ENCODE measurements at places on chromosomes 13 and 19.
A peak's percentile ranks its signal among the peaks of the same experiment; 100 is the strongest.

DNA sequence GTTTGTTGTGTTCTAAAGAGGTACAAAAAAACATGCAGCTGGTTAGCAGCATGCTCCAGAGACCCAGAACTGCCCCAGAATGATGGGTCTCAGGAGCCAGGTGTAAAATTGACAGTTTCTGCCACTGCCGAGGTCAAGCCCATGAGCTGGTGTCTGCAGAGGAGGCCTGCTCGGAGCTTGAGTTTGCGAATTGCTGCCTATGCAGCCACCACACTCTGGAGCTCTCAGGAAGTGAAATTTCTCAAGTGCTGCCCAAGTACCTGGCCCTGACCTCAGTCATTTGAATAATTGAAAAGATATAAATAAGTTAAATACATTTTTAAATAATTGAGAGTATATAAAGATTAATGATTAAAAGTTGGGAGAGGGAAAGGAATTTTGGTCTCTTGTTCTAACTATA is 66.4 kb downstream of the ZAR1L start:
- DNase-seq: no peak

DNA sequence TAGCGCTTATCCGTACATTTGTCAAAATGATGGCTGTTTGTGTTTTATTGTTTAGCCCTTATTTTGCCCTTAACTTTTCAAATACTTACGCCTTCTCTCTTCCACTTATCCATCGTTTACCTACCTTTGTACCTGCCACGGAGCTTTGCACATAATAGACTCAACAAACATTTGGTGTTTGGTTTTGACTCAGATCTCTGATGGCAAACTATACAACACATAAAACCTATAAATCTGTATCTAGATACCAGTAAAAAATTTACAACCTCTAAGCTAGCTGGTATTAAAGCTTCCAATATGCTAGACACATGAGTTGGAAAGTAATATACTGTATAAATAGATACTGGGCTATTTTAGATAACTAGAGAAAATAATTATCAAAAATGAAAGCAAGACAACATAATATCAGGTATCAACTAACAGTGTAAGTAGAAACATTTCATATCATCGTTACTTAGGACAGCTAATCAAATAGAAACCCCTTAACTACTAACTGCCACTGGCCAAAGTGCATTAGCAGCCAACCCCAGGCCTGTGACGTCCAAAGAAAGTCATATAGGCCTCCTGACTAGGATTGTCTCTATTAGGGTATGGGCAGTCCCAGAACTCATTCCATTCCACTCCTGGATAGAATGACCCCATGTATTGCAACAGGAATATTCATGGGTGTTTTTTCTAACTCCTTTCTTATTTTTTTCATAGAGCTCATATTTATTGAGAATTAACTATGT is 53.8 kb downstream of the KCTD12 start:
- no peak for DNase-seq

DNA sequence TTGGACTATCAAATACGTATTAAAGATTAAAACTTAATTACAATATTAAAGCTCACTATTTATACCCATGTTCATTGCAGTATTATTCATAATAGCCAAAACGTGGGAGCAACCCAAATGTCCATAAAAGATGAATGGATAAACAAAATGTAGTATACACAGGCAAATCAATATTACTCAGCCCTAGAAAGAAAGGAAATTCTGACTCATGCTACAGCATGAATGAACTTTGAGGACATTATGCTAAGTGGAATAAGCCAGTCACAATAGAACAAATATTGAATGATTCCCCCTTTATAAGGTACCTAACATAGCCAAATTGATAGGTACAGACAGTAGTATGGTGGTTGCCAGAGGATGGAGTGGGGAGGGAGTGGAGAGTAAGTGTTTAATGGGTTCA is 457.3 kb downstream of the FGF14 start:
- no peak for DNase-seq

DNA sequence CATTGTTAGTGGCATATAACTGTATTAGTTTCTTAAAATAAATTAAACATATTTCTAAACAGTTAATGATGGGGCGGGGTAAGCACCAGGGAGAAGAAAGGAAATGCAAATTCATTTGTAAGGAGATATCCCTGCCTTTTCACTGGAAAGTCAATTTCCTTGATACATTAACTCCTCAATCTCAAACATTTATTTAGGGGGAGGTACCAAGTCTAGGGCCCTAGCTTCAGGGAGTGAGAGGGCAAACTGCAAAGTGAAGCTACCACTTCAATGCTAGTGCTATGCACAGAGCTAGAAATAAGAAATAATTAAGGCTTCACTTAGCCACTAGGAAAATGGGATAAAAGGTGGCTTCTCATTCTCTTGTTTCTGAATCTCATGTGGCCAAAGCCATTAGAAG is 115.3 kb upstream of the FNDC3A start:
- no peak for DNase-seq

GRCh38 chr13:97122381-97122996 is 99.6 kb upstream of the MBNL2 start:
- DNase-seq: no peak

DNA sequence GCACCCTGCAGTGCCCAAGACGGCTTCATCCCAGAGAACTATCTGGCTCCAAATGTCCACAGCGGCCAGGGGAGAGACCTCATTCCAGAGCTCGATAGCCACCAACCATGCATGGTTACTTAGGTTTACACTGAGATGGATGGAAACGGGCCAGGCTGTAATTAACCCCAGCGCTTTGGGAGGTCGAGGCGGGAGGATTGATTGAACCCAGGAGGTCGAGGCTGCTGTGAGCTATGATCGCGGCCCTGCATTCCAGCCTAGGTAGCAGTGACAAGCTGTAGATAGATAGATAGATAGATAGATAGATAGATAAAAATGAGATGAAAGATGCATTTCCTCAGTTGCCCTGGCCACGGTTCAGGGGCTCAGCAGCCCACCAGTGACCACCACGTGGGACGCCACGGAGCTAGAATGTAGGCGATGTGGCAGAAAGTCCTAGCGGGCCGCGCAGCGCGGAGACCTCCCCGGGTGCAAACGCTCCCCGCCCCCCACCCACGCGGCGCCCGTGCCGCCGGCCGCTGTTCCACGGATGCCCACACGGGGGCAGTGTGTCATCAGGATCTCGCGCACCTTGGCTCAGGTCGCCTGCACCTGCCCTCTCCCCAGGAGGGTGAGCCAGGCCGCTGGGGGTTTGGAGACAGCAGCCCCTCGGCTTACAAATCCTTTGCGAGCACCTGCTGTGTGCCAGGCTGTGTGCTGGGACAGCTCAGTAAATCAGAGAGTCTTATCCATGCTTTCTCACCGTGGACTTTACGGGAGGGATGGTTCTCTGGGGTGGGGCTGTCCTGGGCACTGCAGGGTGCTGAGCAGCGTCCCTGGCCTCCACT is 13.5 kb upstream of the TLE5 start:
- DNase-seq: peak; percentile 81

DNA sequence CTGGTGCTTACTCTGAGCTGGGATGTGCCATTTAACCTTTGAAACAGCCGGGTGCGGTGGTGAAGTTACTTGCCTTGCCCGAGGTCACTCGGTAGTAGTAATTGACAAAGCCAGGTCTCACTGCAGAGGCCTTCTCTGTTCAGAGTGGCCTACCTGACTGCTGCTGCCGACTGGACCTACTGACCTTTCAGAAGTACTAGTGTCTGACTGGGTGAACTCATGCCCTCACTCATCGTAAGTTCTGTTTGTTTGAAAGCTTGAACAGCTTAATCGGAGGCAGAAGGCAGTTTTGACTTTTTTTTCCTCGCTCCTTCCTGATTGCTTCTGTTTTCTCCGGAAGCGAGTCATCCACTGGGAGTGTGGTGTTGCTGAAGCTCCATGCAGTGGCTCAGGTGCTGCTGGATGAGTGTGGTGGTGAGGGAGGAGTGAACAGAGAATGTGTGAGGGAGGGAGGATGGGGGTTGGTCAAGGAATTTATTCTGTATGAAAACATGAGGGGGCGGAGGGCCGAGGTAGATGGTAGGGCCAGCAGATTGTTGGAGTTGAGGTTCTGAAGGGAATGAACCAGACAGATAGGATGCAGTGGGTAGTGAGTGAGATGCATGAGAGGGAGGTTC is 2.7 kb downstream of the SPINT2 start:
- no peak for DNase-seq

- DNase-seq: no peak
Observed at GRCh38 chr19:19566306-19566705, 28.2 kb downstream of the CILP2 start.

- no peak for DNase-seq
Observed at GRCh38 chr13:75369981-75370380, 112.0 kb downstream of the TBC1D4 start.

GRCh38 chr19:46606019-46606418 is 4.9 kb downstream of the CALM3 start:
- DNase-seq: no peak

DNA sequence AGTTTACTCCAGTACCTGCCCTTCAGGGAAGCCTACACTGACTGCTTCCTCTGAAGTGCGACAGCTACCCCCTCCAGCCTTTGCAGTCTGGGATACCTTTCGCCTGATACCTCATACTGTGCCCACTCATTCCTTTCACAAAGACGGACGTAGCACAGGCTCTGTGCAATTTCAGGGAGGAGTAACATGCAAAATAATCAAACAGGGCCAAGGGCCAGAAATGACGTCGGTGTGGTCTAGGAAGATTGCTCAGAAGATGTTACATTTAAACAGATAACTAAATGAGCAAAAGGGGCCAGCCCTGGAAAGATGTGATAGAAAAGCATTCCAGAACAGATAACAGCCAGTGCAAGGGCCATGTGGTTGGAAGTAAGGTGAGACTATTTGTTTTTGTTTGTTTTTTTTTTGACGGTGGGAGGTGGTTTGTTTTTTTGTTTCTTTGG is 6.6 kb upstream of the DDX39A start:
- no peak for DNase-seq

GRCh38 chr13:25062479-25062878 is 33.5 kb upstream of the PABPC3 start:
- no peak for DNase-seq

DNA sequence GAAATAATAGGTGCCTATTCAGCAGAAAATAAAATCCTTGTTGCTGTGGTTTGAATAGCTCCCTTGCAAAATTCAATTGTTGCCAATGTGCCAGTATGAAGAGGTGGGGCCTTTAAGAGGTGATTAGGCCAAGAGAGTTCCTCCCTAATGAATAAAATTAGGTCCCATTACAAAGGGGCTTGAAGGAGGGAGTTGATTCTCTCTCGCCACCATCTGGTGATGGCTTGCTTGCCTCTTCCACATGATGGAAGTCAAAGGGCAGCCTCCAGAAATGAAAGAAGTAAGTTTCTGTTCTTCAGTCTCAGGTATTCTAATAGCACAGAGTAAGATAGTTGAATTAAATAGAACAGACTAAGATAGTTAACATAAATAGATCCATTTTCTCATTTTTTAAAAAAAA is 3.0 kb upstream of the EEF1AKMT1 start:
- no peak for DNase-seq

DNA sequence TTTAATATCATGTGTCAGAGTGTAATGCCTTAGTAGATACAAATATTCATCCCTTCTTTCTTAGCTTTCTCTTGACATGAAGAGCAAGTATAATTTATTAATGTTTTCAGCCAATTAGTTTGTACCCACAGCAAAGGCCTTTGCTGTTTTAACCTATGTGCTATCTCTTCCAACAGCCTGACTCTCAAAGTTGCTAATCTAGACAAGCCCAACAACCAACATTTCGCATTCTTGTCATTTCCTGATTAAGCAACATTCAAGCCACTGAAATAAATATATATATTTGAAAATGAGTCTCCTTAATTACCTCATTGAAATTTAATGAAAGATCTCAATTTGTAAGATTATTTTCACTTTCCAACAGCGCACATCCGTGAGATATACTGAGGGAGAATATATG is 18.5 kb downstream of the EPSTI1 start:
- no peak for DNase-seq

DNA sequence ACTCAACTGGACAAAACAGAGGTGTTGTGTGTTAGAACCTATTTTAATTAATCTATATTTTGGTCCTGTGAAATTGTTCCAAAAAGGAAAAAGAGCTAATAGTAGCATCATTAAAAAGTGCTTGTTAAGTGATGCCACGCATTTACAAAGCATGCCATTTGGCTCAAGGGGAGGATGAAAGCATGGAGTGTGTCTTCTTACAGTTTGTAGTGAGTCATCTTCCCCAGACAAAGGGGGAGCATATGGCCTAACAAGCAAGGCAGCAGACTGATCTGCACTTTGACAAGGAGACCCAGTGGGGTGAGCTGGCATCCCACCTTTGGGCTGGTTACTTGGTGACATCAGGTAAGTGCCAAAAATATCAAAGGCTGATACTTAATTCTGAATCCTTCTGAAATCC is 297.0 kb downstream of the FGF9 start:
- DNase-seq: no peak

DNA sequence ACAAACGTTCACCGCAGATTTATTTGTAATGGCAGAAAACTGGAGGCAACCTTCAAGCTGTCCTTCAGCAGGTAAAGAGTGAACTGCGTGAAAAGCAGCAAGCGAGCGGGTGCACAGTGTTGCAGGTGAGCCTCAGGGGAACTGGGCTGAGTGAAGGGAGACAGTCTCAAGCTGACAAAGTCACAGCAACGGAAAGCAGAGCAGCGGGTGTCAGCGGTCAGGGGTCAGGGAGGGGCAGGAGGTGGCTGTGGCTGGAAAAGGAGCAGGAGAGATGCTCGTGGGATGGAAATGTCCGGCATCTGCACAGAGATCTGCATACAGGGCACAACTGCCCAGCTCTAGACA is 8.5 kb upstream of the RASA3 start:
- peak; percentile 37 for DNase-seq

DNA sequence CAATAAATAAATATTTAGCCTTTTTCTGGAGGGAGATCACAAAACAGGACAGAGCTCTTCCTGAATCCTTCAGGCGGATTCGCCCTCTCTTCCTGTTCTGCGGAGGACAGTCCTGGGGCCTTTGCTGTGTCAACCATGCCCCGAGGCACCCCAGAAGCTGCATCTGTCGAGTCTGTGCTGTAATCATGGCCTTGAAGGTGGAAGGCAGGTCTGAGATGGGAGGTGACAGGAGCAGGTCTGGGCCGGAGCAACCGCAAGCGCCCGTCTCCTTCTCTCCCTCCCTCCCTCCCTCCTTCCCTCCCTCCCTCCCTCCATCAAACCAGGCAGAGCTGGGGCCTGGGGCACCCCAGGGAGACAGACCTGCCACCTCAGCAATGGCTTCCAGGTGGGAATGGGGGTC is 4.6 kb upstream of the FXYD3 start:
- DNase-seq: no peak

GRCh38 chr13:84812789-84813188 is 930.5 kb upstream of the SLITRK1 start:
- DNase-seq: no peak

DNA sequence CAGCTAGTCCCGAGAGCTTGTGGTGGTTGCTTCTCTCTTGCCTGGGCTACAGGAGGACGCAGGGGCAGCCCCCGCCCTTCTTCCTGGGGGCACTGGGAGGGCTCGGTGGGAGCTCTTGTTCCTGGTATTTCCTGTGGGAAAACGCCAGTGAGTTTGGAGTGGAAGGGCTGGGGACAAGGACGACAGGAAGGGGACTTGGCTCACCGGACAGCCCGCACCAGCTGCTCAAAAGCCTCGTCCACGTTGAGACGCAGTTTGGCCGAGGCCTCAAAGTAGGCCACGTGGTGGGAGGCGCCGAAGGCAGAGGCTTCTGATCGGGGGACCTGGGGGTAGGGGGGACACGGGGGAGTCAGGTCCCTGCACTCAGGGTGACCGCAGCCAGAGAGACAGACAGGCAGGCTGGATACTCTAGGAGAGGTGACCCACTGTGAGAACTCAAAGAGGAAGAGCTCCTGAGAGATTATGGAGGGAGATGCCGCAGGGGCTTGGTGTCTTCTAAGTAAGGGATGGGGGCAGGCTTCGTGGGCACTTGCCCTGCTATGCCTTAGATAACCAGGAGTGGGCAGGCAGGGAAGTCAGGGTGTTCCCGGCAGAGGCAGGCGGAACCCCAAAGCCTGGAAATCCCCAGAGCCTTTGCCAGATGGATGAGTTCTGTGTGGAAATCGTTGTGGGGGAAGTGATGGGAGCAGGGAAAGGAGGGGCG is 4.3 kb downstream of the RRAS start:
- no peak for DNase-seq
